HepG2 (cell line): ENCODE measurements at places on chromosomes 16 and 17. TPM values are rescaled to one million over a fixed set of nuclear protein-coding genes. Genes with fewer than 3 reads are reported as not detected.

GRCh38 chr17:45640141-45640850, 143.8 kb upstream of the CRHR1 start:
- no peaks in the 10 kb centered on the region for H3K27me3 ChIP-seq
- H3K4me3 ChIP-seq, result no peak overlapping the region
- H3K4me1 ChIP-seq, result no peaks in the 10 kb centered on the region

DNA sequence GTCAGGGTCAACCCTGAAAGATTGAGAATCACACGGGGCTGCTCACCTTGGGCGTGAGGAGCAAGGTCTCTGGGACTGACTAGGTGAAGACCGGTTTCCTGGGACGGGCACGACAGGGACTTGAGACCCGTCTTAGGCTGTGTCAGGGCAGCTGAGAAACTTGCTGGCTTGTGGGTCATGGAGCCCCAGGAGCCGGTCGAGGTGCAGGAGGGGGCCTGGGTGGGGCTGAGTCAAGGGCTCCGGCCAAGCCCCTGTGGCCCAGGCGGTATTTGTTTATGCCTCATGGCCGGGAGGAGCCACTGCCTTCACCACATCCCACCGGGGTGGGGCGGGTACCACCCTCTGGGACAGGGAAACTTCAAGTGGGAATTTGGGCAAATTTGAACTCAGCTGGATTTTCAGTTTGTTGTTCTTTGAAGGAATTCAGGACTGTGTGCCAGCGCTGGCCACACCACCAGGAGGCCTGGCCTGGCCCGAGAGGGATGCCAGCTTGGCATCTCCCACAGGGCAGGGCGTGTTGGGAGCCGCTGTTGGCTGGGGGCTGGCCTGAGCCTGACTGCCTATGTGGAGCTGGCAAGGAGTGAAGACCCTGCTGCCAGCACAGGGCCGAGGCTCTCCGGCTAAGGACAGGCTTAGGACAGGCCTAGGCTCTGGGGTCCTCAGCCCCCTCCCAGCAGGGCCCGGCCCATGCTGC, 116.1 kb downstream of the METRNL start:
- H3K36me3 ChIP-seq, result no peaks in the 10 kb centered on the region
- H3K27me3 ChIP-seq, result peaks cover 11% of the 10 kb centered on the region
- H3K27ac ChIP-seq, result no peak overlapping the region

Gene INCA1
- total RNA-seq, result 0.35 and 0.93 TPM in 2 replicates

Gene E2F4
- 73.7 and 84.8 TPM in 2 replicates for total RNA-seq

- H3K27ac ChIP-seq, result no peak overlapping the region
- H3K4me3 ChIP-seq, result no peak overlapping the region
- H3K36me3 ChIP-seq, result peaks cover 39% of the 10 kb centered on the region
- no peaks in the 10 kb centered on the region for H3K27me3 ChIP-seq
- no peak for DNase-seq
These were observed 27.3 kb downstream of the RNF213 start for GRCh38 chr17:80287806-80288567.

GRCh38 chr17:8300627-8301242, 5.5 kb upstream of the SLC25A35 start:
- peak; percentile 65 for DNase-seq
- H3K36me3 ChIP-seq, result no peaks in the 10 kb centered on the region
- H3K4me3 ChIP-seq, result no peak overlapping the region
- H3K4me1 ChIP-seq, result peaks cover 42% of the 10 kb centered on the region; the same call in 1 of the 2 replicates
- no peaks in the 10 kb centered on the region for H3K27me3 ChIP-seq

DNA sequence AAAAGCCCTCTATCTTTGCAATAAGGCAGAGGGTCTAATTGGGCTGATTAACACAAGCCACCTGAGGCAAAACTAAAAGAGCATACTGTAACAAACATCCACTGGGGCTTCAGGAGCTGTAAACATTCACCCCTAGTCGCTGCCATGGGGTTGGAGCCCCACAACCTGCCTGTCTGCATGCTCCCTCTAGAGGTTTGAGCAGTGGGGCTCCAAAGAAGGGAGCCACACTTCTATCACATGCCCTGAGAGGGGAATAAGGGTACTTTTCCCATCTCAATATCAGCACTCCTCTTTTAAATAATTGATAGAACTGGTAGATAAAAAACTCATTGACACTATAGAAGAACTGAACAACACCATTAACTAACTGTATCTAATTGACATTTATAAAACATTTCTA, 130.1 kb upstream of the COX10 start:
- H3K27ac ChIP-seq, result no peak overlapping the region
- H3K4me1 ChIP-seq, result peaks cover 1% of the 10 kb centered on the region
- DNase-seq, result no peak
